Right lobe of liver (tissue), 6 donors: ENCODE measurements at places on chromosomes 6 and 20. TPM values are rescaled to one million over a fixed set of nuclear protein-coding genes. Genes with fewer than 3 reads are reported as not detected.

RBBP9 gene
- total RNA-seq = 15.5 TPM

IL17A gene
- total RNA-seq = not detected

MUC22 gene
- total RNA-seq = not detected

DNA sequence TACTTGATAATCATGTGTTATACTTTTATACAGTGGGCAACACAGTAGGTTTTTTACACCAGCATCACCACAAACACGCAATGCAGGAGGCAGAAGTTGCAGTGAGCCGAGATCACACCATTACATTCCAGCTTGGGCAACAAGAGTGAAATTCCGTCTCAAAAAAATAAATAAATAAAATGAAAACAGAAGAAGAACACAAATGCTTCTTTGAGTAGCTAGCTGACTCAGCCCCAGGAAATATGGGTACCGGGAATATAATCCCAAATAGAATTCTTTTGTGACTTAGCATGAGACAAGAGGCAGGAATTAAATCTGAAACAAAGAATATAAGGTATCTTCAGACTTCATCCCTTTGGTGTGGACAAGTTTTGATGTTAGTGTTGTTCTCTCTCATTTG lies 164.2 kb upstream of the ATXN1 start:
- no peak overlapping the region for H3K4me3 ChIP-seq
- no peak overlapping the region for H3K27ac ChIP-seq
- H3K27me3 ChIP-seq = no peaks in the 10 kb centered on the region
- H3K4me1 ChIP-seq = peaks cover 14% of the 10 kb centered on the region
- DNase-seq = no peak

- DNase-seq = no peak
- no peaks in the 10 kb centered on the region for H3K36me3 ChIP-seq
- no peaks in the 10 kb centered on the region for H3K27me3 ChIP-seq
- no peak overlapping the region for H3K4me3 ChIP-seq
- H3K4me1 ChIP-seq = no peaks in the 10 kb centered on the region
- no peak overlapping the region for H3K27ac ChIP-seq
Measured at GRCh38 chr20:57685146-57685758, 24.6 kb downstream of the PMEPA1 start.

DNA sequence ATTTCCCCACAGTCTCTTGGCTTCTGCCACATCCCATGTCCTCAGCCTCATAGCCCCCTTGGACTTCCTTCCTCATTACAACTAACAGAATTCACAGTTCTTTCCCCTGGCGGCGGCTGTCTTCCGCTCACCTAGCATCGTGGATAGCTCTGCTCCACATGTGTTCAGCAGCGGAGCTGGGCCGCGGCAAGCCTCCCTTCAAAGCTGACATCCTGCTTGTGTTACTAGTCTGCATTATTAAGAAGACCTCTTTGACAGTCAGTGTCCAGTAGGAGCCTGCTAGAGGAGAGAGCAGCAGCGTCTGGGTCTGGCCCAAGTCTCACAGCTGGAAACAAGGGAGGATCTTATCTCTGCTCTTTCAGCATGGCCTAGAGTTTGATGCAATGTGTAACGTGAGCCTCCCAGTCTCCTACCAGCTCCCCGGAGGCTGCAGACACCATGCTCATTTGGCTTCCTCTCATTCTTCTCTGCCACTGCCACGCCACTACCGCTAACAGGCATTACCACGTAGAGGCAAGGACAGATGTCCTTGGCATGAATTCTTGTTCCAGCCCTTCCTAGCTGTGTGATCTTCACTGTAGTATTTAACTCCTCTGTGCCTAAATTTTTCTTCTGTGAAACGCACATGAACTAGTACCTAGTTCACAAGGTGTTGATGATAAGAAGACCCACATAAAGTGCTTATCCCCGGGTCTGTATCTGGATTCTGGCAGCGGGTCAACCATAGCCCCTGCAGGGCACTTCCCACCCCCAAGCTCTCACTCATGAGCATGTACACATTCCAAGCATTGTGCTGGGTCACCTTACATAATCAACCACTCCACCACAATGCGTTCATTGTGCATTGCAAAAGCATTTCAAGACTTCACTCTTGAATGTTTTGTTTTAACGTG lies 107.1 kb upstream of the BACH2 start:
- no peaks in the 10 kb centered on the region for H3K27me3 ChIP-seq
- no peaks in the 10 kb centered on the region for H3K4me1 ChIP-seq
- no peaks in the 10 kb centered on the region for H3K36me3 ChIP-seq
- DNase-seq = no peak

DNA sequence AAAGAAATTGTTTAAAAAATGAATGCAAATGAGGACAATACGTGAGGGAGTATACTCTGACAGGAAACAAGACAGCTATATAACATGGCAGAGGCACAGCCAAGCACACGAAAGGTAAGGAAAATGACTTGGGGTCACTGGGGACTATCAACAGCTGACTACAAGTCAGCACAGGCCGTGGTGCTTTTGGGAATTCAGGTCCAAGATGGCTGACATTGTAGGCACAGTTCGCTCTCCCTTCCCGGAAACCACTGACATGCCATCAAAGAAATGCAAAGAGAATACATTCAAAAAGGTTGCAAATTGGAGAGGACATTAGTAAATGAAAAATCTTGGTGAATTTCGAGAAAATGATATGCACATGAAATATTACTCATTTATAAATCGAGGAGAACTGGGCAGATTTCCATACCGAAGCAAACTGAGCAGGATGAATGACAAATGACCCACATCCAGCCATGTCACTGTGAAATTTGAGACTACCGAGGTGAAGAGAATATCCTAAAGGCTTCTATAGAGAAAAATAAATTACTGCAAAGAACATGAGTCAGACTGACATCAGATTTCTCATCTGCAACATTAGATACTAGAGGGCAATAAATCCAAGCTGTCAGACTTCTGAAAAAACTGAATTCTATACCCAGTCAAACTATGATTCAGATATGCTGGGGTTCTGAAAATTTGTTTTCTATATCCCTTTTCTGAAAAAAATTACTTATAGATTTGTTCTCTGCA lies 391.1 kb downstream of the BTBD9 start:
- no peak overlapping the region for H3K4me3 ChIP-seq
- H3K27me3 ChIP-seq = no peaks in the 10 kb centered on the region
- no peaks in the 10 kb centered on the region for H3K4me1 ChIP-seq
- no peak for DNase-seq
- H3K27ac ChIP-seq = no peak overlapping the region

- H3K4me1 ChIP-seq = no peaks in the 10 kb centered on the region
- no peaks in the 10 kb centered on the region for H3K36me3 ChIP-seq
- H3K27ac ChIP-seq = no peak overlapping the region
- H3K27me3 ChIP-seq = no peaks in the 10 kb centered on the region
Measured at GRCh38 chr6:14950103-14950969, 295.5 kb upstream of the JARID2 start.

- H3K27me3 ChIP-seq = no peaks in the 10 kb centered on the region
- no peak overlapping the region for H3K4me3 ChIP-seq
- no peaks in the 10 kb centered on the region for H3K4me1 ChIP-seq
- DNase-seq = no peak
- H3K36me3 ChIP-seq = no peaks in the 10 kb centered on the region
Measured at GRCh38 chr6:16824845-16825685, 63.8 kb upstream of the ATXN1 start.

DNA sequence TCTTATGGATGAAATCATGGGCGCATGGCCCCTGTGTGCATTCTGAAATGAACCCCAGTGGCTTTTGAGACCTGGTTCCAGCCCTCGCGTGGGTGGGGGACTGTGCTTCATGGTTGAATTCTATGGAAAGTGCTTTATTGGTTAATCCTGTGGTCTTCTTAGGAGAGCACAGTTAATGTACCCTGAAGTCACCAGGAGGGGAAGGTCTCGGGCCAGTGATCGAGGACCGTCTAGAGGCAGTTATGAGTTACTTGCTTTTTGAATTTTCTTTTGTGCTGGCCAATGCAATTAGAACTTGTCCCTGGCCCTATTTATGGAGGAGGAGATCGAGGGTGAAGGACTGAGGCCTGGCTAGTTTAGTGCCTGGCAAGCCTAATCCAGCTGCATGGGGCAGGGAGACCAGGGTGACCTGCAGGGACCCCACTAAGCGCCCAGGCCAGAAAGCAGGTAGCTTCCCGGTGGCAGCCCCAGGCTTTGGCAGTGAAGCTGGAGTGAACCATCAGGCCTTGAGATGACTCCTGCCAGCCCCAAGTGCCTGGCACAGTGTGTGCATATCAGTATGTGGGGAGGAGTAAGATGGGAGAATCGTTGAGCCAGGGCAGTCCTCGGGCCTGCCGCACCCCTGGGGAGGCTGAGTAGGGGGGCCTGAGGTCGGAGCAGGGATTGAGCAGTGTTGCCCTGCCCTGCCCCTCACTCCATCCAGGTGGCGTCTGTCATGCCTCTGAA lies 144.6 kb upstream of the RNF24 start:
- no peak overlapping the region for H3K27ac ChIP-seq
- H3K36me3 ChIP-seq = no peaks in the 10 kb centered on the region
- no peaks in the 10 kb centered on the region for H3K27me3 ChIP-seq
- no peak for DNase-seq
- H3K4me1 ChIP-seq = no peaks in the 10 kb centered on the region

DNA sequence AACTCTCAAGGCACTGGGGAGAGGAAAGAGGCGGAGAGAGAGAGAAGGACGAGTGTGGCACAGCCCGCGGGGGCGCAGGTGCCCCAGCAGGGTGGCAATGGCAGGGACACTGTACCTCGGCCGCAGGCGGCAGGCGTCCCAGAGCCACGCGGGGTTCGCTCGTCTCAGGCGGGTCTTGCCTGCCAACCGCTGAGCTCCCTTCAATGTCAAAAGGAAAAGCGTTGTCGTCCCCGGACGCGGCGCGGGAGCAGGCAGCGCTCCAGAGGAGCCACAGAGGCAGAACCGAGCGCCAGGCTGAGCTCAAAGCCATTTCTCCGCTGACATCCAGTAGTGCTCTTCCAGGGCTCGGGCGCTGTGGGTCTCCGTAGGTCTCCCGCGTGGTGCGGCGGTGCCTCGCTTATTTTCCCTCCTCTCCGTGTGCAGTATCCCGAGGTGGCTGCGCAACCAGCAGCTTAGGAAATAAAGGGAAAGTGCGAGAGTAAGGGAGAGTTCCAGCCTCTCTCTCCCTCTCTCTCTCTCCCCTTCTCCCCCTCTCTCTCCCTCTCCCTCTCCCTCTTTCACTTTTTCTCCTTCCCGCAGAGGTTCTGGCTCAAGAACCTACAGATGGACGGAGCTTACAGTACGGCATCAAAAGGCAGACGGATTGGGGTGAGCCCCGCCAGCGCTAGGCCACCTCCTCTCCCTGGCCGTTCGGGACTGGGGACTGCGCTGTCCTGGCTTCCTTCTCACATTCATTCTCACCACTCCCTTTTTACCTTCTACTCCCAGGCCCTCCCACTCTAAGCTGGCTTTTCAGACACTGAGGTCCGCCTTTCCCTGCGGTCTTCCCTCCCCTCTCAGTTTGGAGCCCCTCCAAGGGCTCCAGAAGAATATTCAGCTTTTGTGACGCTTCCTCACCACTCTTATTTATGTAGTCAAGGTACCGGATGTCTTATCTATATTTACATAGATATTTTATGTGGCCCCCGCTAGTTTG lies at the start of gene LAMA4:
TSS of gene LAMA4 (minus strand) at position 727 of the 976 bp plus-strand sequence. CDS start at position 310, 417 bp downstream.
- H3K4me3 ChIP-seq = peak within 1 kb of the TSS; percentile 49
- H3K36me3 ChIP-seq = no peaks in the 10 kb centered on the region
- H3K27me3 ChIP-seq = no peaks in the 10 kb centered on the region
